ENCODE measurements at places on chromosomes 7 and 10.

DNA sequence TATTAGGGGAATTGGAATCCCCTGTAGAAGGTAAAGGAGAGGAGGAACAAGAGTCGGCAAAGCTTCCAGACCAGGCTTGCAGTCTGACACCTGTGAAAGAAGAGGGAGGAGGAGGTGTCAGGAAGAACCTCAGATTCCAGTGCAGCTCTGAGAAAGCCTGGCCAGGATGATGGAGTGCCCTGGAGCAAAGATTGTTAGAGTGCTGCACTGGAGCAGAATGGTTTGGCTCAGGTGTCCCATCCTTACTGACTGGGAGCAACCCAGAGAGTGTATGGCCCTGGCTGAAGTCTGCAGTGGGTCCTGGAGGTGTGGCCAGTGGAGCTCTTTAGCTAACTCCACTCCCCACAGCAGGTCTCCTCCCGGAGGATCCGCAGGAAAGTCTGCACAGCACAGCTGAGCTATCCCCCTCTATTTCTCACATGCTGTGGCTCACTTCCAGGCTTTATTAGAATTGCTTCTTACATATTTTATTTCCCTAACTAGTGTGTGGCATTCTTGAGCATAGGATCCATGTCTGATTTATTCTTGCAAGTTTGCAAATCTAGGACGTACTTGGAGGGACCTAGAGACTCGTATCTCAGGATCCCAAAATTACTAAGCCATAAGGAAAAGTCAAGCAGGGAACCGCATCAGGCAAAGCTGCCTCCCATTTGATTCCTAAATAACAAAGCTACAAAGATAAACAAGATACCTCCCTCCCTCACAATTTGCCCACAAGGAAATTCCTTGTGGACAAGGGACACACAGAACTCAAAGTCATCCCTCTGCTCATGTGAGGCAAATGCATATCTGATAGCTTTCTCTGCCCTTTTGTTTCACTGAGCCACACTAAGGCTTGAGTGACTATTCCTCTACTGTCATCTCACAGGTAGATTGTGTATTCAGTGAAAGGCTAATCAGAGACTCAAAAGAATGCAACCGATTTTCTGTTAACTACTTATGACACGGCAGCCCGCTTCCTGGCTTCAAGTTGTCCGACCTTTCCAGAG, 58.8 kb downstream of the VIM start:
- no peak for DNase-seq

DNA sequence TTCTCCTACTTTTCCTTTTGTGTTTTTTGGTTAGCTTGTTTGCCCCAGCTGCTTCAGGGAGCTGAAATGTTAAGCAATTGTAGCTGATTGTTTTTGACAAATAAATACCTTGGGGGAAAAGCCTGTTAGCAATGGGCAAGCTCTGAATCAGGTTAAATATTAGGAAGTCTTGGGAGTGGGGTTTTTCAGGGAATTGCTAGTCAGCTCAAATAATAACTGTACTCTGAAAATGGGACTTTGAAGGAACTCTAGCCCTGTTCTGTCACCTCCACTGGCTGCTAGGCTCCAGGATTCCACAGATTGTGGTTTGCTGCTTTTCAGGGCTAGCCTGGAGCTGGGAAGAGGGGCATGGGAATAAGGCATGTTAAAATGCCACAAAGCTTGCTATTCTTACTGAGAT, 39.5 kb downstream of the ADK start:
- DNase-seq: peak; percentile 9

DNA sequence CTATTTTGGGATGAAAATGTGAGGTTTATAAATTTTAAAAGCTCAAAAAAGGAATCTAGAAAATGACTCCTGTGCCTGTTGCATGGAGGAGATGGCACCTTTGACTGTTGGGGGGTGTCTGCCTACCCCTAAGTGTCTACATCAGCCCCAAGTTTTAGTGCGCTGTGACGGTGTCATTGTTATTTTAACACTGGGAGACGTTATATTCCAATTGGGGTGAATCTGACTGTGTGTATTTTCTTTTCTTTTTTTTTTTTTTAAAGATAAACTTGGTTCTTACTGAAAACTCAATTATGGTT, 517 bp downstream of the SRGN start:
- DNase-seq: no peak

- DNase-seq: no peak
Measured at GRCh38 chr10:3400348-3400747, 227.8 kb upstream of the PITRM1 start.

GRCh38 chr7:1158203-1159126, 1.5 kb downstream of the ZFAND2A start:
- DNase-seq: no peak

- DNase-seq: no peak
Measured at GRCh38 chr7:146725520-146725919, 608.9 kb downstream of the CNTNAP2 start.

DNA sequence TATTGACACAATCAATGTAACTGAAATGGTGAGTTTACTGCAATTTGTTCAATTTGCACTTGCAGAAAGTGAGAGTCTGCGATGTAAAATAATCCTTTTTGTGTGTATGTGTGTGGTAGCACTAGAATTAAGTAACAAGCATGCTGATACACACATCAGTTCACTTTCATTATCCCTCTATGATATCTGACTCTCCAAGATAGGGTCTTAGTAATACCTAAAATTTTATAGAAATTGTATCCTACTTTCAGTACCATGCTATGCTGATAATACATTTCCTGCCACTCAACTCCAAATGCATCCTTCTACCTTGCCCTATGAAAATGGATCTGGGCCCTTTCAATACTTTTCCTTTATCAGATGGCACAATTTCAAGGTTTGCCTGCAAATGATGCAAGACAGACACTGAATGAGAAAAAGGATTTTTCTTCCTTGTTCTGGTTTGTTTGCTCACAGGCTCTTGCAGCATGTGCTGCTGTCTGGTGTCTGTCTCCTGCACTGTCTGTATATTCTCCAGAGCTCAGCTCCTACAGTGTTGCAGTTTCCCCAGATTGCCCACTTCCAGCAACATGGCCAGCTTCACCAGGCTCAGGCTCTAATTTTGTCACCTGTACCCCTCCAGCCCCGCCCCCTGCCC, 297.9 kb upstream of the HGF start:
- peak; percentile 11 for DNase-seq

DNA sequence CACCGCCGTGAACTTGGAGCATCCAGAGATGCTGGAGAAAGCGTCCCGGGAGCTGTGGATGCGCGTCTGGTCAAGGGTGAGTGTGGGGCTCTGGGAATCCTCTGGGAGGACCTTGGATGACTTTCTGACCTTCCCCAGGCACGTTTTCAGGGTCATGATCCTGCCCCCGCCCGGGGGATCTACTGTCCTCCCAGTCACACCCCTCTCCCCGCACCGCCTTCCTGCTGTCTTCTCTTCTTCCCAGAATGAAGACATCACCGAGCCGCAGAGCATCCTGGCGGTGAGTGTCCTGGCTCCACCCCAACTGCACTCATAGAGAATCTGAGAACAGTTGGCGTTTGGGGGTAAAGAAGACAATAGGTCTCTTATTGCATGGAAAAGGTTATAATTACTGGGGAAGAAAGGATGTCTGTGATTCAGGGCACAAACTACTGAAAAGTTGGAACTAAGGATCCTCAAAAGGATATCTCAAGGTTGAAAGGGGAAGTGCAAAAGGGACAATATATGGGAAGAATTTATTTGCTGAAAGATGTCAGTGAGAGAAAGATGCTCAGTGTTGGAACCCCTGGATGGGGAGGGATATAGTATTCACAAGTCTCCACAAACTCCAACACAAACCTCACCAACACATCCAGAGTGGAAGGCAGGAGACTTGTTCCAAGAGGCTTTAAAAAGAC, 1.9 kb downstream of the GSTK1 start:
- DNase-seq: no peak

DNA sequence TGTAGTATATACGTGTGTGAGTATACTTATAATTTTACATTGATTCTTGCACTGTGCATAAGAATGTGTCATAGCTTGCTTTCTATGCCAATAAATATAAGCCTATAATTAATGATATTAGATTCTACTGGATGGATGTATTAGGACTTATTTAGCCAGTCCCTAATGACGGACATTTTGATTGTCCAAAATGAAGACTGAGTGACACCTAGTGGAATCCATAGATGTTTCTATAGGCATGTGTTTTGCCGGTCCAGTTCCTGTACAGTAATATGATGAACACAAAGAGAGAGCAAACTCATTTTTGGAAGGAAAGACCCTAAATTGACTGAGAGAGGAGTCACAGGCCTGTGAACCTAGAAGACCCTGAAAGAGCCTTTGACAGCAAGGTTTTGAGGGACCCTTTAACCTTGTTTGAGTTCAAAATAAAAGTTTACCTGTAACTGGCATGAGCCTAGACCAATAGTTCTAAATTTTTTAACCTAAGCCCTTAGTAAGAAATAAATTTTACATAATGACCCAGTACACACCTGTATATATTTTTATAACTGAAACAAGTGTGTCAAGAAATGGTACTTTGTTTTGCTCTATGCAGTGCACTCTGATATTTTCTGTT, 42.4 kb upstream of the AGBL3 start:
- peak; percentile 44 for DNase-seq

DNA sequence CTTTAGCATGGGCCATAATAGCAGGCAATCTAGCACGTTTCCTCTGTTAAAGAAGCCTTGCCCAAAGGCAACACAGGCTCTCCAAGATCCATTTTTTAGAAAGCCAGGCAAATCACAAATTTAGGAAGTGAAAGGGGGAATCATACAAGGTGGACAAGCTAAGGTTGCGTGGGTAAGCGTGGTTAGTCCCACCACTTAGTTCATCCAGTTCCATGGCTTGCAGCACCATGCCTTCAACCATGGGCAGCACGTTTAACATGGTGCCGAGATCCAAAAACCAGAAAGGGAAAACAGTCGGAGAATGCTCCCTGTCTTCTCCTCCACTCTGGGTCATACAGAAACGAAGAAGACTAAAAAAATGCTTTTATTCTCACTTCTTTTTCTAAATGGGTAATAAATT, 234.4 kb upstream of the IMMP2L start:
- peak; percentile 16 for DNase-seq

DNA sequence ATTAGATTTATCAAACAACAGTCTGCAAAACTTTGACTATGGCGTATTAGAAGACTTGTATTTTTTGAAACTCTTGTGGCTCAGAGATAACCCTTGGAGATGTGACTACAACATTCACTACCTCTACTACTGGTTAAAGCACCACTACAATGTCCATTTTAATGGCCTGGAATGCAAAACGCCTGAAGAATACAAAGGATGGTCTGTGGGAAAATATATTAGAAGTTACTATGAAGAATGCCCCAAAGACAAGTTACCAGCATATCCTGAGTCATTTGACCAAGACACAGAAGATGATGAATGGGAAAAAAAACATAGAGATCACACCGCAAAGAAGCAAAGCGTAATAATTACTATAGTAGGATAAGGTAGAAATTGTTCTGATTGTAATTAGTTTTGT, 31.4 kb downstream of the LRRC17 start:
- DNase-seq: peak; percentile 33

- no peak for DNase-seq
Measured at GRCh38 chr10:127735156-127735555, 1.8 kb upstream of the FOXI2 start.

DNA sequence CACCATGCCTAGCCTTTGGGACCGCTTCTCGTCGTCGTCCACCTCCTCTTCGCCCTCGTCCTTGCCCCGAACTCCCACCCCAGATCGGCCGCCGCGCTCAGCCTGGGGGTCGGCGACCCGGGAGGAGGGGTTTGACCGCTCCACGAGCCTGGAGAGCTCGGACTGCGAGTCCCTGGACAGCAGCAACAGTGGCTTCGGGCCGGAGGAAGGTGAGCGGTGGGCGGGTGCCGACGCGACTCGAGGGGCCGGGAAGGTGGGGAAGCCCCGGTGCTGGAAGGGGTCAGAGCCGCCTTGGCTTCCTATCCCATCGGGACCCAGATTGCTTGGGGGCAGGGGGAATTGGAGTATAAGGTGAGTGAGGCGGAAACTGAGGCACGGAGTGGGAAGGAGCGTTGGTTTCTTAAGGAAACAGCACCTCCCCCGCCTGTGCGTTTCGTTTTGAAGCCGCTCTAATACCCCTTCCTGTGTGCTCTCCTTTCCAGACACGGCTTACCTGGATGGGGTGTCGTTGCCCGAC, 547 bp downstream of the DDIT4 start:
- DNase-seq: no peak

DNA sequence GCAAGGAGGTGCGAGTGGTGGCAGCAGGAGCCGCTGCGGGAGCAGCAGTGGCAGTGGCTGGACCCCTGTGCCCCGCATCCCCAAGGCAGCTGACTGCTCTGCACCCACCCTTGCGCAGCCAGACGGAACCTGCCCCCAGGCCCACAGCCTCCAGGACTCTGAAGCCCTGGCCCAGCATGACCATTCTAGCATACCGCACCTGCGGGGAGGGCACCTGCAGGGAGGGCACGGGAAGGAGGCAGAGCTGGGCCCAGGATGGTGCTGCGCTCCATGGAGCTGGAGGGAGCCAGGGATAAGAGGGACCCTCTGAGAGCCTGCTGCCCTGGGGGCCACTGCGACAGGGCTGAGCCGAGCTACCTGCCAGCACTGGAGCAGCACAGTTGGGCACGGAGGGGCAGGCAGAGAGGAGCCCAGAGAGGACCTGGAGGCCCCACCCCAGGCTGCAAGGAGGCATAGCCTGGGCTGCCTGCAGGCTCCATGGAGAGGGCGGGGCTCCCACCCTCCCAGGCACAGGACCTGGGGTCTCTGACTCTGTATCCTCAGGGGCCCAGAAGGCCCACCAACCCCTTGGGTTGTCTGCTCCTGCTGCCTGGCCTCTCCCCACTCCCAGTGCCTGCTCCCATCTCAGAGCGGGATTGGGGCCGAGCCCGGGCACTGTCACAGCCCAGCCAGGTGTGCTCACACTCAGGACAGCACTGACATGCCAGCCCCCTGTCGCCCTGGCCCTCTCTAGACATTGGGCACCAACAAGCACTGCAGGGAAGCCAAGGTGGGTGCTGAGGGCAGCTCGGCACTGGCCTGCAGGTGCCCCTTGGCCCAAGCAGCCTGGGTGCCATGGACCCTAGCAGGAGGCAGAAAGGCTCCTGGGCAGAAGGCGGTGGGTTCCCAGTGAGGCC, 87.6 kb downstream of the HTR7 start:
- DNase-seq: no peak

GRCh38 chr7:101717628-101718357, 88.7 kb upstream of the MYL10 start:
- DNase-seq: peak; percentile 96

DNA sequence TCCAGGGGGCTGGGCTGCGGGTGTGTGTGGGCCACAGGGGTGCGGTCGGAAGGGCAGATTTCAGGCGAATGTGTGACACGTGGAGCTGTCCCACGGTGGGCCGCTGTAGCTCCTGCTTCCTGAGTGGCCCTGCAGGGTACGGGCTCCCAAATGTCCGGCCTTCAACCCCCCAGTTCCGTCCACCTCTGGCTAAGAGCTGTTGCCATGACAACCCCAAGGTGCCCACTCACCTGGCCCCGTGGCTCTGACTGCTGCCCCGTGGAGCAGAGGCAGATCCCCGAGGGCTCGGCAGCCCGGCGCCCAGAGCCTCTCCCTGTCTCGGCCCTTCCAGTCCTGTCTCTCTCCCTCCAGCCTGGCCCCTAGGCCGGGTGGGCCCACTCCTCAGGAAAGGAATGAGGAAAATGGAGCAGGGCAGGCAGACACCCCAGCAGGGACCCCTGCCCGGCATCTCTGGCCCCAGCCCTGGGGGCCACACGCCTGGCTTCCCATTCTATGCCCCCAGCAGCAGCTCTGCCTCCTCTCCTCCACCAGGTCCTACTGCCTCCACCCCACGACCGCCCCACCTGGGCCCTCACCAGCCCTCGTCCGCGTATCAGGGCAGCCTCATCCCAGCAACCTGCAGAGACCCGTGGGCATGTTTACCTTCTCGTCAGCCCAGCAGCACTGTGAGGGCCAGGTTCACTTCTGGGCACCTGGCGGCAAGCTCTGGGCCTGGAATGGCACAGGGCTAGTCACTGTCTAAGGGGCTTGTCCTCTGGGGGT, 215.6 kb downstream of the ELFN1 start:
- no peak for DNase-seq

GRCh38 chr7:135964274-135964673, 12.9 kb downstream of the MTPN start:
- DNase-seq: no peak

Measured in amniotic epithelial cell (primary cell).